ENCODE measurements at places on chromosomes 11 and 22. TPM values are rescaled to one million over a fixed set of nuclear protein-coding genes. Genes with fewer than 3 reads are reported as not detected.

DNA sequence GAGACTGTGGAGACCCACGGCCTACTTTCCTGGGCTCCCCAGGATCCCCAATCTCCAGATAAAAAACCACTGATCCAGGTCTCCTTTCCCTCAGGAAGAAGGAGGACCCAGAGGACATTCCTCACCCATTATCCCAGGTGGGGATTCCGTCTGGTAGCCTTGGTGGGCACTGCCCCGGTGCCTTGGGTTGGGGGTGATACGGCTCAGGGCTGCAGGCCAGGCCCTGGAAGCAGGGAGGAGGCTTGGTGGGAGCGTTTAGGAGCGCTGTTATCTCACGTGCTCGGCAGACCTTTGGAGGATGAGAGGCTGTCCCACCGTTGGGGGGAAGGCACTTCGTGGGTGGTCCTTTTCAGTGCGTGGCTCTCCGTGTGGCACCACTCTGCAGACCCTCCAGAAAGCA is 926.3 kb downstream of the BRD1 start:
- DNase-seq, result peak; percentile 64

- peak; percentile 91 for DNase-seq
Observed at GRCh38 chr11:32090545-32091370, at the start of gene RCN1. Gene RCN1, plus strand, starts transcription at chr11:32091074. Its CDS starts 123 bp downstream, at chr11:32091197.

GRCh38 chr11:57402188-57403002 is 11.9 kb upstream of the PRG2 start:
- no peak for DNase-seq

DNA sequence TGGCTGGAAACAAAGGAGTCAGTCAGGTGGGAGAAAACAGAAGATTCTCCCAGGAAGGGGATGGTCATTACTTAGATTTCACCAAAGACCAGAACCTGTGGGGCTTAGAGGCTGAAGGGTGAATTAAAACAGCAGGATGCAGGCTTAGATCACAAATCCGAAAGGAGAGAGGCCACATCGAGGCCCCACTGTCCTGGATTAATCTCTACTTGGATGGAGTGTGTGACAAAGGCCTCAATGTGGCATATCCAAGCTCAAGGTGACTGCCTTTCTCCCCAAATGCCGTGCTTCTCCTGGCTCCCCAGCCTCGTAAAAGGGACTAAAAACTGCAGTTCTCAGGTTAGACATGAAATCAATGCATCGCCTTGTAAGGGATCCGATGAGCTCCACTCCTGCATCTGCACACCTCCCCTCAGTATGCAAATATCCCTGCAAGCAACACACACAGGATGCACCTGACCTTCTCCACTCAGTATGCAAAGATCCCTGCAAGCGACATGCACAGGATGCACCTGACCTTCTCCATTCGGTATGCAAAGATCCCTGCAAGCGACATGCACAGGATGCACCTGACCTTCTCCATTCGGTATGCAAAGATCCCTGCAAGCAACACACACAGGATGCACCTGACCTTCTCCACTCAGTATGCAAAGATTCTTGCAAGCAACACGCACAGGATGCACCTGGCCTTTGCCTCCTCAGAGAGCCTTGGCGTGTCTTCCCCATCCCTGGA is 447.4 kb downstream of the BRD1 start:
- DNase-seq, result peak; percentile 45

- no peak for DNase-seq
Observed at GRCh38 chr22:35622191-35622913, 5.2 kb upstream of the MB start.

DNA sequence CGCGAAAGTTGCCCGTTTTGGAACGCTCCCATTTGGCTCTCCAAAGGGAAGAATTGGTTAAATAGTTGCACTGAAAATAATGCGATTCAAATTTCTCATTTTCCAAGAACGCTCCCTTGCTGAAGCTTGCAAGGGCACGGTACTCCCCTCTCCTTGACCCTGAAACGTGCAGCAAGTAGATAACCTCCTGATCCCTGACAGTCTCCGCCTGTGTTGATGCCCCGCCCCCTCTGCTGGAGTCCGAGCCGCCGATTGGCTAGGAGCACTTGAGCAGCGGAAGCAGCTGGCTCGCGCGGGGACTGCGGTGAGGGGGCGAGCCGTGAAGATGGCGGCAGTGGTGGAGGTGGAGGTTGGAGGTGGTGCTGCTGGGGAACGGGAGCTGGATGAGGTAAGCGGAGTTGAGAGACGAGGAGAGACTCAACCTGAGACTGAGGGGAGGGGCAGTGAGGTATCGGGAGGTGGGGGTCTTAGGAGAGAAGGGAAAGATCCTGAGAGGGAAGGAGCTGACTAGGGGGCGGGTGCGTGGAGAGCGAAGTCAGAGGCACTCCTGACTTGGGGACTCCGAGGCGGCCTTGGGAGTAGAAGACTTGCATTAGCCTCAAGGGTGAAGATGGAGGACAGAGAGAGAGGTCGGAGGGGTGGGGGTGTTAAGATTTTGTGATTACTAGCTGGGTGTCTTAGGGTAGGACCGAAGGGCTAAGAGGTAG is at the start of gene RNF121:
RNF121 (plus strand) TSS at position 310 of the 707 bp plus-strand sequence; CDS start at position 326, 16 bp downstream.
- peak; percentile 98 for DNase-seq

- no peak for DNase-seq
Observed at GRCh38 chr11:64218628-64219353, 7.2 kb downstream of the TRPT1 start.

The TSPAN18 gene
- total RNA-seq, result 14.2 TPM

The RFPL3 gene
- not detected for total RNA-seq

The CLDN25 gene
- total RNA-seq, result not detected

The EP300 gene
- 61.1 TPM for total RNA-seq

The HEPN1 gene
- not detected for total RNA-seq

The NUP98 gene
- 78.7 TPM for total RNA-seq

Data from mesenteric fat pad (tissue), 1 donor.